ENCODE measurements at places on chromosomes 7 and 10. TPM values are rescaled to one million over a fixed set of nuclear protein-coding genes. Genes with fewer than 3 reads are reported as not detected.

CRHR2 gene
- not detected for total RNA-seq

CELF2 gene
- 3.9 TPM for total RNA-seq

ATOH7 gene
- not detected for total RNA-seq

NKX2-3 gene
- not detected for total RNA-seq

GRID2IP gene
- 0.16 TPM for total RNA-seq

RAMP3 gene
- not detected for total RNA-seq

HECW1 gene
- not detected for total RNA-seq

SNX10 gene
- total RNA-seq, result 4.2 TPM

ICA1 gene
- total RNA-seq, result 2.4 TPM

TRIM50 gene
- not detected for total RNA-seq

ABCB1 gene
- not detected for total RNA-seq

VSIR gene
- 10.1 TPM for total RNA-seq

SFTPA1 gene
- not detected for total RNA-seq

CALHM1 gene
- not detected for total RNA-seq

ANKRD22 gene
- total RNA-seq, result 0.42 TPM

ITGB8 gene
- total RNA-seq, result 15.1 TPM

TAS2R4 gene
- total RNA-seq, result 0.61 TPM

SLC13A1 gene
- not detected for total RNA-seq

MSRB2 gene
- total RNA-seq, result 24.1 TPM

MCM7 gene
- total RNA-seq, result 63.3 TPM

COX19 gene
- 7.9 TPM for total RNA-seq

MSMB gene
- not detected for total RNA-seq

PHKG1 gene
- total RNA-seq, result not detected

POM121L12 gene
- not detected for total RNA-seq

SPDYE16 gene
- total RNA-seq, result not detected
